CD8-positive, alpha-beta memory T cell (primary cell): ENCODE measurements at places on chromosomes 12 and 14.

GRCh38 chr12:43028826-43029225 lies 439.3 kb upstream of the PRICKLE1 start:
- DNase-seq, result no peak

GRCh38 chr14:57245941-57246340 lies 22.8 kb downstream of the EXOC5 start:
- no peak for DNase-seq

- no peak for DNase-seq
These were observed 39.2 kb upstream of the GPR68 start for GRCh38 chr14:91283666-91284065.

- no peak for DNase-seq
These were observed 652 bp upstream of the POLE2 start for GRCh38 chr14:49688701-49689030.

GRCh38 chr14:77343662-77344061 lies 22.8 kb downstream of the GSTZ1 start:
- DNase-seq, result no peak

DNA sequence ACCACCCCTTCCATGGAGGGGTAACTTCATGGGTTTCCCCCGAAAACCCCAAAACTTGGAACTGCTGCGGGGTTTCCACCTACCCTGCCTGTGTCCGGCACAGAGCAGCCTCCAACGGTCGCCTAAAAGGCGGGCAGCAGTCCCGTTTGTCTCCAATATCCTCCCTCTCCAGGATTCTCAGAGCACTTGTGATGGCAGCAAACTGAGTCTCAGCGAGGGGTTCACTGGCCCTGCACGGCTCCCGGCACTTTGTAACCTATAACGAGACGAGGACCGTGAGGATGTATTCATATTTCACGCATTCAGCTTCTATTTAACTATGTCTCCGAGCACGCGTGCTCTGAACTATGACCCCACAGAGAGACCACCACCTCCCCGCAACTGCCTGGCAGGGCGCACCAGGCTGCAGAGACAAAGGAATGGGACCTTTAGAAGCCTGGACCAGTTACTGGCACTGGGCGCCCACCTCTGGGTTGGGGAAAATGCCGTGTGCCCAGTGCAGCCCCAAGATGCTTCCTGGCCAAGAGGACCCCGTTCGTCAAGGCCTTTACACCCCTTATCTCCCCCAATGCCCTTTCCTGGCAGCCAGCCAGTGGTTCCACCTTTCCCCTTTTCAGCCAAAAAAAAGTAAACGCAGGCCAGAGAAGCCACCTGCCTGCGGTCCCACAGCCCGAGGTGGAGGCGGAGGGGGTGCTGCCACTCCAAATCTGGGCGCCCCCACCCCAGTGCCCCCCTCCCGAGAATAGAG lies 173.1 kb upstream of the RTL1 start:
- no peak for DNase-seq

- DNase-seq, result no peak
These were observed 29.9 kb downstream of the ANO4 start for GRCh38 chr12:100824476-100824875.

- peak; percentile 4 for DNase-seq
These were observed 507 bp downstream of the AHSA1 start for GRCh38 chr14:77458249-77458950.

DNA sequence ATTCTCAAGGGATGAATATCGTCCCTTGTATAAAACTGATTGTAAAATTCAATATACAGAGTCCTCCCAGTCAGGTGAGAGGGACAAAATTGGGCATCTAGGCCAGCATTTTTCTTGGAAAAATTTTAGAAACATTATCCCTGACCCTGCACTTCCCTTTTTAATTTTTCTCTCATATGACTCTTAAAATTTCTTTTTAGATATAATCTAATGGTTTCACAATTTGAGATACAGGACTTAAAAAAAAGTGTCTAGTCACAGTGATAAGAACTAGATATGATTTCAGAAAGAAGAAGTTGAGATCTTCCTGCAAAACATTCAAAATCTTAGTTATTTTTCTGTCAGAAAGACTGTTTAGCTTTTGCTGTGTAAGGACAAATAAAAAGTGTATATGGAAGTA lies 270.8 kb upstream of the PPFIA2 start:
- DNase-seq, result no peak

DNA sequence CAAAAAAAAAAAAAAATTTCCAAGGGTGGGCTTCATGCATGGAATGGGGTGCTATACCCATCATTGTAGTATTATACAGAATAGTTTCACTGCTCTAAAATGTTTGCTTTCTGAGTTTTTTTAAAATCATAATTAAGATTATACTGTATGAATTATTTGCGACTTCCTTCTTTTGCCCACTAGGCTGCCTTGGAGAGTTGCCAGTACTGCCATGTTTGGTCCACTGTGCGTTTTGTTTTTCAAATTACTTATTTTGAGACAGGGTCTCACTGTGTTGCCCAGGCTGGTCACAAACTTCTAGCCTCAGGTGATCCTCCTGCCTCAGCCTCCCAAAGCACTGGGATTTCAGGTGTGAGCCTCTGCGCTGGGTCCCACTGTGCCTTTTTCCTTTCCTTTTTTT lies 19.9 kb downstream of the PLBD2 start:
- DNase-seq, result no peak

DNA sequence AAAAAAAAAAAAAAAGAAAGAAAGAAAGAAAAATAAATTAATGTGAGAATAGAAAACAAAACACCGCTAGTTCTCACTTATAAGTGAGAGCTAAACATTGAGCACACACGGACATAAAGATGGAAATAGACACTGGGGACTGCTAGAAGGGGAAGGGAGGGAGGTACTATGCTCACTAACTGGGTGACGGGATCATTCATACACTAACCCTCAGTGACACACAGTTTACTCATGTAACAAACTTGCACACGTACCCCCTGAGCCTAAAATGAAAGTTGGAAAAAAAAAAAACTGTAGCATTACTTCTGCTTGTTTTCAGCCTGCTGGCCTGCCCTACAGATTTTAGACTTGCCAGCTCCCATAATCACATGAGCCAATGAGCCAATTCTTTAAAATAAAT lies 10.5 kb upstream of the PRMT5 start:
- no peak for DNase-seq

- DNase-seq, result no peak
These were observed 20.7 kb downstream of the GTF2A1 start for GRCh38 chr14:81200054-81200453.

DNA sequence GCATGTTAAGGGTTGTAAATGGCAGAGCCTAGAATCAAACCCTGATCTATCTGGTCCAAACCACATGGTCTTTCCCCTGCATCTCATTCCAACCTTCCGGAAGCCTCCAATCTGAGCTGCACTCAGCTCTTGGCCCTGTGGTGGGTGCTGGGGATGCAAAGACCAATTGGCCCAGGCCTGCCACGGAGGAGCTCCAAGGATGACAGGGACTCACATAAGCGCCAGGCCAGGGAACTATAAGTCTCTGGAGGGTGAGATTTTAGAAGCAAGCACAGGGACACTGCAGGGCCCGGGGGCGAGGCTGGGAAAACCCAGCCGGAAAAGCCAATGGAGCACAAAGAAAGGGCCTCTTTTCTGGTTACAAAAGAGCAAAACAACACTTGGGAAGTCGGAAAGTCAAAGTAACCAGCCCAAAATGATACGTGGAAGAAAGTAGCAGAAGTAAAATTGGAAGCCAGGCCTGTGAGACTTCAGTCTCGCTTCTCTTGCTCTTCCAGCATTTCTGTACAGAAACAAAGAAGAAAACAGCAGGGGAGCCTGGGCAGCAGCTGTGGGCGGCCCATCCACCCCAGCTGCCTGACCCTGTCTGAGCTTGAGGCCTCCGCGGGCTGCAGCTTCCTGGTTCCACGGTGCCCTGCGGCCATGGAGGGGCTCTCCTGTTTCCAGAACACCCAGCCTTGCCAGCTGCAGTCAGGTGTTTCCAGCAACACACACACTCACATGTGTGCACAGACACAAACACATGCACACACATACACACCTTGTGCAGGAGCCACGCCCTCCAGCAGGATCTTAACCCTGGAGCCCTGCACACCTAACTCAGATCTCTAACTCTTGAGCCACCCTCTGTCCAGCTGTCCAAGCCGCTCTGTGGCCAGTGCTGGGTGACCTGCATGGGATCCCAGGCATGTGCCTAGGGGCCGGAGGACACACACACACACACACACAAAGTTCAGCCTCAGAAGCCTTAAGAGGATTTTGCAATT lies 178.2 kb downstream of the BCL11B start:
- DNase-seq, result no peak
